ENCODE measurements at places on chromosomes 3 and 15. TPM values are rescaled to one million over a fixed set of nuclear protein-coding genes. Genes with fewer than 3 reads are reported as not detected.

GRCh38 chr3:11350374-11350773, 78.2 kb downstream of the ATG7 start:
- no peak overlapping the region for H3K4me3 ChIP-seq
- no peak for DNase-seq
- no peaks in the 10 kb centered on the region for H3K4me1 ChIP-seq
- no peak overlapping the region for H3K27ac ChIP-seq
- H3K36me3 ChIP-seq: peaks cover 44% of the 10 kb centered on the region

GRCh38 chr3:73453666-73454065, 171.1 kb downstream of the PDZRN3 start:
- no peaks in the 10 kb centered on the region for H3K36me3 ChIP-seq
- no peaks in the 10 kb centered on the region for H3K4me1 ChIP-seq
- H3K27ac ChIP-seq: no peak overlapping the region

DNA sequence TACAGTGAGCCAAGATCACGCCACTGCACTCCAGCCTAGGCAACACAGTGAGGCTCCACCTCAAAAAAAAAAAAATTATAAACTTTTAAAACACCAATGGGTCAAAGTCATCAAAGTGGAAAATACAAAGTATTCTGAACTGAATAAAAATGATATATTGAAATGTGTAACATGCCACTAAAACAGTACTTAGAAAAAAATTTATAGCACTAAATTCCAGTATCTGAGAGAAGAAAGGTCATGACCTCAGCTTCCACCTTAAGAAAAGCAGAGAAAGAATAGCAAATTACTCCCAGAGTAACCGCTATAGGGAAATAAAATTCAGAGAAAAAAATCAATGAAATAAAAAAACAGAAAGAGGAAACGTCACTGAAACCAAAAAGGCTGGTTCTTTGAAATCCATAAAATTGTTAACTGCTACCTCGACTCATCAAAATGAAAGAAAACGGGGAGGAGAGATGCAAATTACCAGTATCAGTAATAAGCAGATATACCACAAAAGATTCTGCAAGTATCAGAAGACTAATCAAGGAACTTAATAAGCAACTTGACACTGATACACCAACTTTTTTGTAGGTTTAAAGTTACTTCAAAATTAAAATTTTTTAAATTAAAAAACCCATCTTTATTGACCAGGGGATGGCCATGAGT, 20.8 kb downstream of the ATP13A3 start:
- no peaks in the 10 kb centered on the region for H3K36me3 ChIP-seq
- H3K27me3 ChIP-seq: no peaks in the 10 kb centered on the region
- H3K4me3 ChIP-seq: no peak overlapping the region
- H3K27ac ChIP-seq: no peak overlapping the region

The SLC6A11 gene
- total RNA-seq: 2.6 TPM

The BUB1B gene
- total RNA-seq: 96.6 TPM
